GM06990 (cell line): ENCODE measurements at places on chromosomes 5 and 9.

DNA sequence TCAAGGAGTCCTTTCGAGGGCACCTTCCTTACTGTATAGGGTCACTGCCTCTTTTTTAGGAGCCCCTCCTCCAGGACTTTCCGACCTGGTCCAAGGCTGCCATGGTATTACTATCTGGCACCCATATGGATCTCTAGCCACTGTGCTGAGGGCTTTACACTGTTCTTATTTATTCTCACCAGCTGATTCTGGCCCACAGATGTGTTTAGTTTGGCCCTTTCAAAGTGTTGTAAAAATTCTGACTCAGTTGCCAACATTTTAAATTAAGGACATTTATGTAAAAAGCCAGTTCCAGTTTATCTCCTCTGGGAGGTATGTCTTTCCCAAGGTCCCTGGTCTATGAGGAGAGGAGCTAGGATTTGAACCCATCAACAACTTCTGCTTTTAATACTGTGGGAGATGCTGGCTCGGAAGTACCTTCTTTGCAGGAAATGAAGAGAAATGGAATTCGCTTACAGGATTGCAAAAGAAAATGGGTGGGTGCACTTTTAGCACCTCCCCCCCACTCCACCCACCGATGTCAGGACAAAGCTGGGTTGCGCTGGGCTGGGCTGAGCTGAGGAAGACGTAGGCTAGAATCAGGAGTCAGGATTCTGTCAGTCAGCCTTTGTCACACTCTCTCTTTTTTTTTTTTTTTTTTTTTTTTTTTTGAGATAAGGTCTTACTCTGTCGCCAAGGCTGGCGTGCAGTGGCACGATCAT lies 7.8 kb downstream of the JADE2 start:
- DNase-seq: no peak

DNA sequence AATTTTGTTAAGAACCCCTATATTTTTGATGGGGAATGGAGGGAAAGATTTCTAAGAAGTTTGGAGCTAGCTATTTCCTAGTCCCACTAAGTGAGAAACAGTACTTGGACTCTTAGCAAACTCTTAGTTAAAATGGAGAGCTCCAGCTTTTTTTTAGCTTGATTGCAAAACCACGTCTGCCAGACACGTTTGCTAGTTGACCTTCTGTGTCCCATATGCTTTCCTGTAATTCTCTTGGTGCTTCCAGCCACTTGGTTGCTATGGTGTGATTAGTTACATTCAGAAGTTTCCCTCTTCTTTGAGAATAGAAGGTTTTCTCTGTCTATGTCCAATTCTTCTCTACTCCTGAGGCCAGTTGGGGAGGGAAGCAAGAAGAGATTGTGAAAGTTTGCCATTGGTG lies 417.0 kb upstream of the TLE4 start:
- no peak for DNase-seq

- DNase-seq: no peak
Observed at GRCh38 chr9:84513473-84513872, 156.1 kb upstream of the NTRK2 start.

- DNase-seq: no peak
Observed at GRCh38 chr9:17422994-17423680, 155.7 kb upstream of the SH3GL2 start.

DNA sequence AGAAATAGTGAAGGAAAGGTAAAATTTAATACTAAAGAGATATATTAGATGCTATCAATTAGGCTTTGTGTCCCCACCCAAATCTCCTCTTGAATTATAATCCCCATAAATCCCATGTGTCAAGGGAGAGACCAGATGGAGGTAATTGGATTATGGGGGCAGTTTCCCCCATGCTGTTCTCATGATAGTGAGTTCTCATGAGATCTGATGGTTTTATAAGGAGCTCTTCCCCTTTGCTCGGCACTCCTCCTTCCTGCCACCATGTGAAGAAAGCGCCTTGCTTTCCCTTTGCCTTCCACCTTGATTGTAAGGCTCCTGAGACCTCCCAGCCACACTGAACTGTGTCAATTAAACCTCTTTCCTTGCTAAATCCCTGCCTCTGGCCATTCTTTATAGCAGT lies 697.0 kb upstream of the RGMB start:
- no peak for DNase-seq

DNA sequence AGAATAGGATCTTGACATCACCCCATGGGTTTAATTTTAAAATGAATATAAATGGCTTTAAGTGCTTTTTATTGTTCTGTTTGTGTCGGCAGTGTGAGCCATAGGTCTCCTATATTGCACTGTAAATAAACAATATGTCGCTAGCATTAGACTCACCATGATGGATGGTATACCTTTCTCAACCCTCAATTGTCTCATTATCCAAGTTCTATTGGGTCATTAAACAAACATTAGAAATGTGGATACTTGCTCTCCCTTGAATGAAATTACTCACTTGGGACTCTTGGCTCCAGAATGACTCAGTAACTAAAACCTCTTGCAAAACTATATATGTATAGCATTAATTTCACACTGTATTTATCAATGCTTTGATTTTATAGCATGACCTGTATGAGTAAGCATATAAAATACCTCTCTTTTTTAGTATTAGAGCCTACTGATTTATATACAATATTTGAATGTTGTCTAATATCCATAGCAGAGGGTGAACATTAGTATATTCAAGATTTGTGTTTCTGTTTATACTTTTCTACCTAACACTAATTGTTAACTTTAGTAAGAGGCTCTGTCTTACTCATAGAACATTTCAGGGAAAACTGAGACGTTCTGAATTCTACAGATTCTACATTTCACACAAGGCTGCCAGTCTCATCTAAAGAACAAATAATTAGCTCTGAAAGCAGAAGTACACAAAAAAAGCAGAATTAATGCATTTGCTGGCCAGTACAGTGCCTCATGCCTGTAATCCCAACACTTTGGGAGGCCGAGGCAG lies 303.8 kb upstream of the PRR16 start:
- DNase-seq: no peak

DNA sequence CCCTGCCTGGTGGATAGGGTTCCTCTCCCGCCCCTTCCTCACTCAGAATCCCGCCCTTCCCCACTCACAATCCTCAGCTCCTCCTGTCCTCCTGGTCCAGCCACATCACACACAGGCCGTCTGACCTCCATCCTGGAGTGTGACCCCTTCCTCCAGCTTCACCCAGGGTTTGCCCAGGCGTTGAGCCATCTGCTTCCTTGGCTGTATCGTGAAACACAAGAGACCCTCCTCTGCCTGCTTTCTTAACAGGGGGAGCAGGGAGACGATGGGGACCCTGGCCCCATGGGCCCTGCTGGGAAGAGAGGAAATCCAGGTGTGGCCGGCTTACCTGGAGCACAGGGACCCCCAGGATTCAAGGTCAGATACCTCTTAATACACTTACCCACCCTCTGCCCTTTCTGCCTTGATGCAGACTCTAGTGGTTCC lies 32.3 kb upstream of the ORM1 start:
- DNase-seq: no peak

GRCh38 chr5:134140530-134141201 lies 26.2 kb downstream of the TCF7 start:
- DNase-seq: peak; percentile 51

DNA sequence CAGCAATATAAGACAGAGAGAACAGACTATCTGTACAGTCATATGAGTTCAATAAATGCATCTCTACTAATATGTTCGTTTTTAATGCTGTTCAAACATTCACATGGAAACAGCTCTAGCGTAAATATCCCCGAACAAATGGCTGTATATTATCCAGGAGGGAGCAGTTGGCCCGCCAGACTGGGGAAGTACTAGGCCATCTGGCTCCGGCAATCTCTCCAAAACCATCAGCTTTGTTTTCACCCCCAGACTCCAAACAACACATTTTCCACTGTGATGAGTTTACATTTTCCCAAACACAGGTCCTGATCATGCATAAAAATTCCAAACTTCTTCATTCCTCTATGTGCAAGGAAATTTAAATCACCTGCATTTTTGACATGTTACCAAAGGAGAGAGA lies 8.7 kb downstream of the EBF1 start:
- no peak for DNase-seq

DNA sequence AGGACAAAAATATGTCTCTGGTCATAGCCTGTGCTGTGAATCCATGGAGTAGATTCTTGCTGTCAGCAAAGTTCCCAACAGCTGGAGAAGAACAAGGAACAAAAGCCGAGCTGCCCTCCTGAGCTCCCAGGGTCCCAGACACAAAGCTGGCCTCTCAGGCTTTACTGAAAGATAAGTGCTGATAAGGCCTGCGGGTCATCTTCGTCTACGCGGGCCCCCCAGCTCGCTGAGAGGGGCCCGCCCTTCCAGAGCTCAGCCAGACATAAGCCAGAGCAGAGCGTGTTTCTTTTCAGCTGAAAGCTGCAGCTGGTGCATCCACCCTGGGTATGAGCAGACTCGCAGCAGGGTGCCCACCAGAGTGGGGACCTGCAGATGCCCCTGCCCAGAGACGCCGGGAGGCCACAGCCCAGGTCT lies 84.7 kb downstream of the HSD17B3 start:
- no peak for DNase-seq

- no peak for DNase-seq
Observed at GRCh38 chr9:35059438-35059837, 13.0 kb downstream of the VCP start.

GRCh38 chr5:114101153-114101552 lies 260.7 kb upstream of the KCNN2 start:
- no peak for DNase-seq

DNA sequence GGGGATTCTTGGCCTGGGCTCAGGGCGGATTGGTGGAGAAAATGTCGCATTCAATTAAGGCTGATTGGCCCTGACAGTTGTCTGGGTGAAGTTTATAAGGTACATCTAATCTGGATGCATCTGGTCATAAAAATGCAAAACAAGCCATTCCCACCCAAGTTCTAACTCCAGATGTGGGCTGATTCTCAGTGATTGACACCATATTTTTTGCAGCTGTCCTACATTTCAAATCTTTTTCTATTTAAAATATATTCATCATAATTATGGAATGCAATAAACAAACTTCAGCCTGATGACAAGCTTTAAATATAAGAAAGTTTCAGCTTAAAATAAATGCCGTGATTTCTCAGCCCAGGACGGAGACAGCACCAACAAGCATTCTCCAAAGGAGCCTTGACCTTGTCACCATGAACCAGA lies 146.4 kb upstream of the SMIM23 start:
- DNase-seq: no peak

DNA sequence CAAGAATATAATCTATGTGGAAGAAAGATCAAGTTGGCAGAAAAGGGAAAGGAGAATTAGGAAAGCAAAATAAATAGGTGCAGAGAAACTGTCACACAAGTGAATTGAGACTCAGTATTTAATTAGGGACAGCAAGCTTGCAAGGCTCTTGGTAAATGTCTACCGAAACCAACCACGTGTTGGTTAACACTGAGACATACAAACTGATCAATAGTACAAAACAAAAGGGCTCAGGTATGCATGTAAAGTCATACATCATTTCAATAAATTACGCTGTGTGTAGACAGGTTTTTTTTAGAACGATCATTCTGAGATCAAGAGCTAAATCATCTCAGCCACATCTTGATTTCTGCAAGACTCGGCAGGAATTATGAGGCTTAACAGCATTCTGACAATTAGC lies 225.4 kb downstream of the EBF1 start:
- DNase-seq: peak; percentile 50

- no peak for DNase-seq
Observed at GRCh38 chr5:130231786-130232185, 327.5 kb downstream of the CHSY3 start.

GRCh38 chr5:160398806-160399205 lies 1.0 kb downstream of the FAM200C start:
- DNase-seq: no peak

DNA sequence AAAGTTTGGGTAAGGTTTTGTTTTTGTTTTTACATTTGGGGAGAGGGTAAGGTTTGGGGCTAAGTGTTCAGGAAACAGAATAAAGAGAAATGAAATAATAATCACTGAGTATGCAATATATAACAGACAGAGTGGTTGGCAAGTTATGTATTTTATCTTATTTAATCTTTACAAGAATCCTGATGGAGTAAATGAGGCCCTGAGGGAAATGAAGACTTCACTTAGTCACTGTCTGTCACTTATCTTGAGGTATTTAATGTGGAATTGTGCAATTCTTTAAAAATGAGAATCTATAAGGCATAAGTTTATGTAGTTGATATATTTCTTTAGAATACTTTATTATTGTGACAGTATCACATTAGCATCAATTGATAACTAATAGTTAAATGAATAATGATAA lies 48.1 kb downstream of the TEK start:
- no peak for DNase-seq

GRCh38 chr5:83035373-83036100 lies 41.7 kb downstream of the TMEM167A start:
- DNase-seq: no peak

GRCh38 chr5:93723005-93723404 lies 18.4 kb downstream of the POU5F2 start:
- DNase-seq: no peak

- DNase-seq: no peak
Observed at GRCh38 chr9:36835271-36835996, 198.6 kb downstream of the PAX5 start.

DNA sequence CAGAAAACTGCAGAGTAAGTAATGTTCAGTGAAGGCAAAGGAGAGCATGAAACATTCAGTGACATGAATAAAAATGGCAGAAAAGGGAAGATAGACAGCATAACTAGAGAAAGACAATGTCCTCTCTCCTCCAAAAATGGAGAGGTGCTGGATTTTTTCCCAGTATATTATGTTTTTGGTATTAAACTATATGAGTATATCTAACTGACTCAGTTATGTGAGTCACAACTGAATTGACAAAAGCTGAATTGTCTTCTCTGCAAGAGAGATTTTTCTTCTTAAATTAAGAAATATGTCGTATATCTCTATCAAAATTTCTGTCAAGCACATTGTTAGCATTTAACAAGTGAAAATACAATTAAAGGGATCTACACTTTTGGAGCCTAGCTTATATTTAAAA lies 375.1 kb downstream of the CHSY3 start:
- no peak for DNase-seq

DNA sequence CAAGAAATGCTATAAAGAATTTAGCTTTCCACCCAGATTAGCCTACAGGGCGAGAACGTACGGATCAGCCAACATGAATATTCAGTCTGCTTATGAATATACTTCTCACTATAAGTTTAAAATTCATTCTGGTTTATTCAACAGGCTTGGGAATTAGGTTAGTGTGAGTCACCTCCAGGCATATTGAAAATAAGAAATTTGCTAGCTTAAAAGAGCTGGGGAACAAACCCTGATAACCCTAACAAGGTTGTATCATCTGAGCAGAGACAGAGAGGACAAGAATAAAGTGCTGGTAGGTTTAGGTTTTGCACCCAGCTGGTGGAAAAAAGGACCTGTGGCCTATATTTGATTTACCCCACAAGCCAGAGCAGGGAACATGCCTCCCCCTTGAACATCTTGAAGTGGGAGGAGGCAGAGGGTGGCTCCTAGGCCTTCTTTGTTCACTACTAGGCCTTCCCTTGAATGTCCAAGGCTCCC lies 12.3 kb downstream of the FNBP1 start:
- DNase-seq: no peak

DNA sequence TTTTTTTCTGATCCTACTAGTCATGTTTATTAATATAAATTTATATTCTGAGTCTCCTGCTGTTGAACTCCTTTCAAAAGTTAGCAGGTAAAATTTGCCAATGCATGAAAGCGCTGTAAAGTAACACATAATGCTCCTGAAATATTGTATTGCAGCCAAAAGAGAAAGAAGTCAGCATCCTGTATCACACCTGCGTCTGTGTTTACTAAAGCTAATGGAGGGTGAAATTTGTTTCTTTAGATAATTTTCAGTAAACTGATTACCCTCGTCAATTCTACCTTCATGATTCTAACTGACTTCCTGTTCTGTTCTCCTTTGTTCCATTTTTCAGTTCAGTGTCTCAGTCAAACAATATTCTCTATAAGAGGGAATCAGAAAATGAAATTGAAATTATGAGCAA lies 415.4 kb downstream of the CDH9 start:
- no peak for DNase-seq

GRCh38 chr5:14675865-14676300 lies 11.4 kb downstream of the OTULIN start:
- peak; percentile 52 for DNase-seq
